ENCODE measurements at places on chromosomes 1 and 21. TPM values are rescaled to one million over a fixed set of nuclear protein-coding genes. Genes with fewer than 3 reads are reported as not detected.

SNX27 gene
- 22.0 TPM for total RNA-seq

CD34 gene
- total RNA-seq: under 0.01 TPM

HHAT gene
- total RNA-seq: 4.2 TPM

TRMT1L gene
- total RNA-seq: 15.8 TPM

RNU1-3 gene
- total RNA-seq: 4,441 TPM

CELA3A gene
- not detected for total RNA-seq

DCAF8 gene
- 53.6 TPM for total RNA-seq

TDRD10 gene
- total RNA-seq: not detected

ZP4 gene
- 4.5 TPM for total RNA-seq

CNR2 gene
- not detected for total RNA-seq

UBE2U gene
- total RNA-seq: not detected

LCE1F gene
- total RNA-seq: 0.42 TPM

EVA1C gene
- 9.5 TPM for total RNA-seq

CITED4 gene
- total RNA-seq: 92.2 TPM

OR2AK2 gene
- total RNA-seq: not detected

RIPPLY3 gene
- 0.78 TPM for total RNA-seq

FAM167B gene
- total RNA-seq: 0.18 TPM

CACNA1S gene
- not detected for total RNA-seq

KPRP gene
- 0.78 TPM for total RNA-seq

TNFAIP8L2 gene
- total RNA-seq: not detected

DNA sequence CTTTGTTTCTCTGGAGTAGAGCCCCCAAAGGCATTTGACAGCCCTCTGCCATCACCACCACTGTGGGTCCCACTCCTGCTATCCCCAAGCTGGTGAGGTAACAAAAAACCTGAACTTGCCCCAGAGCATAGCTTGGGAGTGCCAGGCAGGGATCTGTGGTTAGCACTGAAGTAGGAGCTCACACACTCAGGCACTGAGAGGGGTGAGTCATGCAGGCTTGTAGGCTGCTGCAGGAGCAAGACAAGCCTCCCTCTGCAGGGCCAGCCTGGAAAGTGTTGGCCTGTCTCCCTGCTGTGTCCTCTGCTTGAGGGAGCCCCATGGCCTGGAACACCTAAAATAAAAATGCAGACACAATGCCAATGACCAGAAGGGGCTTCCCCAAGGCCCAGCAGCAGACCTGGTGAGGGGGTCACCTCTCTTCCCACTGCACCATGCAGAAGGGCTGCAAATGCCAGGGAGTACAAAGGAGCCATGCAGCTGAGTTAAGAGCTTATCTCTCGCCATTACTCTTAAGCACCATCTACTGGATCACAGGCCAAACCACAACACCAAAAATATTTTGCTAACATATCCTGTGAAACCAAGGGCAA lies 108.9 kb upstream of the POGK start:
- DNase-seq: peak; percentile 30

- DNase-seq: no peak
Observed at GRCh38 chr1:31665234-31665878, 20.7 kb upstream of the PEF1 start.

DNA sequence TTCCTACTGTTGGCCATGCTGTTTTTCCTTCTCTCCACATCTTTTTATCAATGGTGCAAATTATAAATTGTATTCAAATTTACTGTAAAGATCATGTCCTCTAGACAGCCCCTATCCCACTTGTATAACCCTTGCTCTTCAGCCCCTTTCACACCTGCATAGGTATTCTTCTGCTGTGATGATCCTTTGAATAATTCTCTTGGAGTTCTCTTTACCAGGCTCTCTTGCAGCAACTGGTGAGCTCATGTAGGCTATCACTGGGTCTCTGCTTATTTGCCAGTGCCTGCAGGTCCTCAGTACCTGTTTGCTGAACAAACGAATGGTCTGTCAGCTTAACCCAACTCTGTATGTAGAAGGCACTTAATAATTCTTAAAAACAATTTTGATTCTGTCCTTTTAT lies 8.2 kb downstream of the PTPRC start:
- DNase-seq: no peak

DNA sequence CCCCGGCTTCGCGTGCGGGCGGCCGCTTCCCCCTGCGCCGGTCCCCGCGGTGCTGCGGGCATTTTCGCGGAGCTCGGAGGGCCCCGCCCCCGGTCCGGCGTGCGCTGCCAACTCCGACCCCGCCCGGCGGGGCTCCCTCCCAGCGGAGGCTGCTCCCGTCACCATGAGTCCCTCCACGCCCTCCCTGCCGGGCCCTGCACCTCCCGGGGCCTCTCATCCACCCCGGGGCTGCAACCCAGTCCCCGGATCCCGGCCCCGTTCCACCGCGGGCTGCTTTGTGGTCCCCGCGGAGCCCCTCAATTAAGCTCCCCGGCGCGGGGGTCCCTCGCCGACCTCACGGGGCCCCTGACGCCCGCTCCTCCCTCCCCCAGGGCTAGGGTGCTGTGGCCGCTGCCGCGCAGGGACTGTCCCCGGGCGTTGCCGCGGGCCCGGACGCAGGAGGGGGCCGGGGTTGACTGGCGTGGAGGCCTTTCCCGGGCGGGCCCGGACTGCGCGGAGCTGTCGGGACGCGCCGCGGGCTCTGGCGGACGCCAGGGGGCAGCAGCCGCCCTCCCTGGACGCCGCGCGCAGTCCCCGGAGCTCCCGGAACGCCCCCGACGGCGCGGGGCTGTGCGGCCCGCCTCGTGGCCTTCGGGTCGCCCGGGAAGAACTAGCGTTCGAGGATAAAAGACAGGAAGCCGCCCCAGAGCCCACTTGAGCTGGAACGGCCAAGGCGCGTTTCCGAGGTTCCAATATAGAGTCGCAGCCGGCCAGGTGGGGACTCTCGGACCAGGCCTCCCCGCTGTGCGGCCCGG lies 159.2 kb downstream of the RUNX1 start:
- DNase-seq: peak; percentile 66

DNA sequence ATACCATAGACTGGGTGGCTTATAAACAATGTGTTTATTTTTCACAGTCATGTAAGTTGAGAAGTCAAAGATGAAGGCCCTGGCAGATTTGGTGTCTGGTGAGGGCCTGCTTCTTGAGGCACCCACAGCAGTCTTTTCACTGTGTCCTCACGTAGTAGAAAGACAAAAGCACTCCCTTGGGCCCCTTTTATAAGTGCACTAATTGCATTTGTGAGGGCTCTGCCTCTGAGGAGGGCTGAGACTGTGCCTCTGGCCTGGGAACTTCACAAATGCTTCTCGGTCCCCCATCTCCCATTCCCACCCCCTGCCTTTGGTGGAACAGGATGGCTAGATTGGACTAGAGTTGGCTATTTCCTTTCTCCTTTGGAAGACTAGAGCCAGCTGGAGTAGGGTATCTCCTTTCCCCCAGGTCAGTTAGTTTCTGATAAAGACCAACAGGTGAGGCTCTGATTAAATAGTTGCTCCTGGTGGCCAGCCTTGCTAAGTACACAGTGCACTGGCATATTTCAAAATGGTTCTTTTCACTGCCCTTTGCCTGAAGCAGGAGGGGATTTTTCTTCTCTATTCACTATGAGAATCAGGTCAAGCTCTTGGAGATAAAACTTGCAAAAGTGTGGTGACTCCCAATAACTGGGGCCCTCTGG lies 82.9 kb downstream of the PLPPR4 start:
- no peak for DNase-seq

GRCh38 chr1:17742583-17742982 lies 12.6 kb upstream of the ACTL8 start:
- no peak for DNase-seq

- peak; percentile 23 for DNase-seq
Observed at GRCh38 chr1:171595324-171595723, 26.7 kb upstream of the MYOCOS start.

- DNase-seq: no peak
Observed at GRCh38 chr21:32184485-32184884, 94.4 kb downstream of the MIS18A start.

GRCh38 chr1:21435646-21436487 lies 4.1 kb upstream of the NBPF3 start:
- no peak for DNase-seq

GRCh38 chr1:154755858-154756730 lies 114.0 kb downstream of the KCNN3 start:
- no peak for DNase-seq

- peak; percentile 16 for DNase-seq
Observed at GRCh38 chr1:5551274-5551975, 440.8 kb downstream of the NPHP4 start.

DNA sequence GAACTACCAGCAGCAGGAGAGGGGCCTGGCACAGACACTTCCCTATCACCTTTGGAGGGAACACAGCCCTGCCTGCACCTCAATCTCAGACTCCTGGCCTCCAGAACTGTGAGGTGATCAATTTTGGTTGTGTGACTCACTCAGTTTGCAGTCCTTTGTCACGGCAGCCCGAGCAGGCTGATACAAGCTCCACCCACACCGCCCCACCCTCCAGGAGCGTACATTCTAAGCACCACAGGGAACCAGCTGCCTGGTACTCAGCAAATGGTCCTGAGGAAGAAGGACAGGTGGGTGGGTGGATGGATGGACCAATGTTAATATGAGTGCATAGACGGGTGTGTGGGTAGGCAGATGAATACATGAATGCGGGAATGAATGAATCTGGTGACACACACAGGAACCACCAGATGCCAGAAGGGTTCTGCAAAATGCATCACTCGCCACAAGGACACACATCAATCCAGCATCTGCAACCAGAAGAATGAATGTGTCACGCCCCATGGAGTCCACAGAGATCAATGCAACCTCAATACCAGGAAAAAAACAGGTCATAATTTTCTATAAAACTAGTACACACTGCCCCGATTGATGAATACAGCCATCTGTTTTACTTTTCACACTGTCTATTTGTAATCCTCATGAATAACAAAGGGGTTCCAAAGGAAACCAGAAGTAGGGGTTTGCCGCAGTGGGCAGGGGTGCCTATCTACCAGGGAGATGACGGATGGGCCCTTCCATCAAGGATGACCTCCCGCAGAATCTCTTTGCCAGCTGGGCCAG lies 284.5 kb downstream of the NPHP4 start:
- DNase-seq: peak; percentile 51

DNA sequence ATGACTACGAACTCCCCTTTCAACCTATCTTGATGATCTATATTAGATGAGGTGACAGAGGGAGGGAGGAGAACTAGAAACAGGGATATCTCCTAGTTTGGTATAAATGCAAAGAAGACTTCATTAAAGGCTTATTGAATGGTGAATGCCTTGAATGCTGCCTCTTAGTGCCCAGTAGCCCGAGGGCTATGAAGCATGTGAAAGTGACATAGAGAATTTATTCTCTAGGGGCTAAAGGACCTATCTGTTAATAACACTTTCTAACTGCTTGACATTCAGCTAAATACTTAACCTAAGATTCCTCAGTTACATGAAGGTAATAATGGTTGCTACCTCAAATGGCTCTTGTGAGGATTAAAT lies 764.1 kb downstream of the LTN1 start:
- DNase-seq: no peak

GRCh38 chr1:234173968-234174367 lies 199.3 kb upstream of the COA6 start:
- no peak for DNase-seq

- DNase-seq: no peak
Observed at GRCh38 chr1:223208164-223209076, 65.4 kb upstream of the TLR5 start.

GRCh38 chr1:62508187-62508758 lies 71.4 kb downstream of the USP1 start:
- no peak for DNase-seq

DNA sequence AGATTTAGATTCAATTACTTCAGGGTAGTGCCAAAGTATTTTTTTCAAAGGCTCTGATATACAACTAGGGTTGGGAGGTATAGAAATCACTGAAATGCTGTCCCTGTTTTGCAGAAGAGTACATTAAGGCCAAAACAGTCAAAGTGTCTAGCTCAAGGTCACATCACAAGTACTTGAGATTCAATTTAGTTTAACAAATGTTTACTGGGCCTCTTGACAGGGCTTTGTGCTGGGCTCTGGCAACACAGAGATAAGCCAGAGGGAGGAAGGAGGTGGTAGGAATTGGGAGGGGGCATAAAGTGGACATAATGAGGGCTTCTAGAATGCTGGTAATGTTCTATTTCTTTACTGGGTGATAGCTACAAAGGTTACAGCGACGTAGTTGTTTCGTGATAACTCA lies 2.3 kb upstream of the SLC9A1 start:
- no peak for DNase-seq

- DNase-seq: no peak
Observed at GRCh38 chr21:25806060-25806459, 71.3 kb downstream of the GABPA start.

- DNase-seq: no peak
Observed at GRCh38 chr1:214282630-214283242, 1.8 kb downstream of the SMYD2 start.

DNA sequence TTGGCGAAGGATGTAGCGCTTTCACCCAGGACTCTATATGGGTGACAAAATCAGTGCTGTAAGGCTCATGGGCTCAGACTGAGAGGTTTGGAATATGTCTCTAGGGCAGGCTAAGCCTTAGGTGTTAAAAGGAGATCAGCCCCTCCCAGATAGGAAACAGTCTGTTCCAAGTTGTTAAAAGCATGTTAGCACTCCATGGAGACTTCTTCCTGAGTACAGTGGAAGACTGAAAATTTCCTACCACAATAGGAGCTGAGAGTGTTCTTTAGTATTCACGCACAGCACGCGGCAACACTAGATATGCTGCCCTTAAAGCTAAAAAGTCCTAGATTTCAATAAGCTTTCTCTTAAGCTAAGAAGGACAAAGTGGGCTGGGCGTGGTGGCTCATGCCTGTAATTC lies 122.1 kb downstream of the TRABD2B start:
- no peak for DNase-seq

DNA sequence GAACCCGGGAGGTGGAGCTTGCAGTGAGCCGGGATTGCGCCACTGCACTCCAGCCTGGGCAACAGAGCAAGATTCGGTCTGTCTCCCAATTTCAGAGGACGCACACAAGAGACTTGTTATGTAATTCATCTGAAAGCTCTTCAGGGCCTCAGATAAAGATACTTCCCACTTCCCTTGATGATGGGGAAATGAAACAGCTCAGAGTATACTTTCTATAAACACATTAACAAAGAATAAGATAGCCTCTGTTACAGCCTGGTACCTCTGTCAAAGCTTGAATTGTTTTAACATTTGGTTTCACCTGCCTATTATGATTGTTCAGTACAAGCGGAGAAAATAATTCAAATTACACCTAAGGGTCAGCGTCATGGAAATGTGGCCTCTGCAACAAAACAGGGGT lies 622.9 kb upstream of the ADGRL4 start:
- no peak for DNase-seq

GRCh38 chr1:24955779-24956365 lies 25.8 kb upstream of the RUNX3 start:
- DNase-seq: no peak

- DNase-seq: no peak
Observed at GRCh38 chr1:7518411-7518810, 252.7 kb upstream of the VAMP3 start.

GRCh38 chr1:100456880-100457279 lies 81.1 kb upstream of the GPR88 start:
- DNase-seq: no peak

Measured in foreskin keratinocyte (primary cell).